ENCODE measurements at places on chromosomes 1 and 21.

- no peak overlapping the region for H3K27ac ChIP-seq
- no peak overlapping the region for H3K4me3 ChIP-seq
- peaks cover 15% of the 10 kb centered on the region for H3K4me1 ChIP-seq
- H3K36me3 ChIP-seq, result no peaks in the 10 kb centered on the region
These were observed 51.4 kb upstream of the GJA8 start for GRCh38 chr1:147851149-147851548.

DNA sequence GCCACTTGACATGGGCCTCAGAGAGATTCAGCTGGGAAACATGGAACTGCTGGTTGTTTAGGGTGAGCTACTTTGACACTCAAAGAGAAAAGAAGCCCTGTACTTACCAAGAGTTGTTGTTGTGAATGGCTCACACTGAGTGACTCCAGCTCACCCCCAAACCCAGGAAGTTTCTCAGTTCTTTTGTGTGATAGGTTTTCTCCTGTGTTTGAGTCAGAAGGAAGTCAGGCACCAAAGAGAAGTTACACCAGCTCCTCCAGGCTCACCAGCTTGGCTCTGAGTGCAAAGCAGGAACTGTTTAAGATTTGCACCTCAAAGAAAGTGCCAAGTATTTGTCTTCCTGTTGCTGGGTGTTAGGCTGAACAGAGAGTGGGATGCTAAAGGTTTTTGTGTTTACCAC lies 111.2 kb upstream of the PROX1 start:
- H3K4me3 ChIP-seq, result no peak overlapping the region
- H3K27me3 ChIP-seq, result no peaks in the 10 kb centered on the region
- H3K36me3 ChIP-seq, result no peaks in the 10 kb centered on the region
- H3K27ac ChIP-seq, result no peak overlapping the region

DNA sequence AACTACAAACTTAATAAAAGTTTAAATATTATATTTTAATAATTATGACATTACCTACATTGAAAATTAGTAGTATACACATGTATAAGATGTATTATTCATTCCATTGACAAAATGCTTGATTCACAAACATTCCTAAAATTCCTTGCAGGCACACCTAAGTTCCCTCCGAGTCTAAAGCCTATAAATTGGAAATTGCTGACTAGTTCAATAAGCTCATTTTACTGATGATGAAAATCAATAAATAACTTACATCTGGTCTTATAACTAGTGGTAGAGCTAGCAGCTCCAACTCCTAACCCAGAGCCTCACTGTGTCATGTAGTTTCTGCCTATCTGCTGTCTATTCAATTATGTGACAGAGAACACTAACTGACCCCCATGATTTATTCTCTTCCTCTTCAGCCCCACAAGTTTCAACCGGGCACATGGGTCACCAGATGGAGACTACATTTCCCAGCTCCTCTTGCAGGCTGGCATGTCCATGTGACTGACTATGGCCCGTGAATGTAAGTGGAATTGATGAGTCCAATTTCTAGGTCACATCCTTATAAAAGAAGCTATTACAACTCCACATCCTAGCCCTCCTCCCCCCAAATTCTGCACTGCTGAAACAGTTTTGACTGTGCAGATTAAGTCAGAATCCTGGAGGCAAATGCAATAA lies 29.6 kb upstream of the LRRC8D start:
- H3K4me1 ChIP-seq, result no peaks in the 10 kb centered on the region
- H3K27ac ChIP-seq, result no peak overlapping the region
- H3K36me3 ChIP-seq, result no peaks in the 10 kb centered on the region
- no peak for DNase-seq

DNA sequence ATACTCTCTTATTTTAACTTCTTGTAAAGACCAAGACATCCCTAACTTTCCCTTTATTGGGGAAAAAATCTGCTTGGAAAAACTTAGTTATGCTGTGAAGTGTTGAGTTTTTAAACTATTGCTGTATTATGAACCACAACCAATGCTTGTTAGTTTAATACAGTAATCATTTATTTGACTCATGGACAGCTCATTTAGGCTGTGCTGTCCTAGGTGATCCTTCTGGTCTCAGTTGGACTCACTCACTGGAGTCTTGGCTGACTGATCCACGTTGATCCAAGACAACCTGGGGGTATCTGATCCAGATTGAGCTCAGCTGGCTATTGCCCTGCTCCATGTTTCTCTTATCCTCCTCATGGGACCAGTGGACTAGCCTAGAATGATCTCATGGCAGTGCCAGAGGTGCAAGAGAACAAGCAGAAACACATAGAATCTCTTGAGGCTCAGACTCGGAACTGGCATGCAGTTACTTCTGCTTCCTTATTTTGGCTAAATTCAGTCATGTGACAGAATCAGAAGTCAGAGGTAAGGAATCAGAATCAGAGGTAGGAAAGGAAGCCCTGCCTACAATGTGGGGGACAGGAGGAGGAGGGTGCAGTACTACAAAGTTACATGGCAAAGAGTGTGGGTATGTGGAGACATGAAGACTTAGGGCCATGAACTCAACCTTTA lies 156.5 kb downstream of the FGGY start:
- DNase-seq, result no peak
- H3K4me1 ChIP-seq, result peaks cover 4% of the 10 kb centered on the region
- no peak overlapping the region for H3K27ac ChIP-seq
- H3K36me3 ChIP-seq, result no peaks in the 10 kb centered on the region

- peaks cover 16% of the 10 kb centered on the region for H3K4me1 ChIP-seq
- no peak for DNase-seq
- H3K27ac ChIP-seq, result peak overlapping the region; percentile 37
- H3K4me3 ChIP-seq, result no peak overlapping the region
These were observed 4.8 kb downstream of the ENO1 start for GRCh38 chr1:8873506-8874229.

DNA sequence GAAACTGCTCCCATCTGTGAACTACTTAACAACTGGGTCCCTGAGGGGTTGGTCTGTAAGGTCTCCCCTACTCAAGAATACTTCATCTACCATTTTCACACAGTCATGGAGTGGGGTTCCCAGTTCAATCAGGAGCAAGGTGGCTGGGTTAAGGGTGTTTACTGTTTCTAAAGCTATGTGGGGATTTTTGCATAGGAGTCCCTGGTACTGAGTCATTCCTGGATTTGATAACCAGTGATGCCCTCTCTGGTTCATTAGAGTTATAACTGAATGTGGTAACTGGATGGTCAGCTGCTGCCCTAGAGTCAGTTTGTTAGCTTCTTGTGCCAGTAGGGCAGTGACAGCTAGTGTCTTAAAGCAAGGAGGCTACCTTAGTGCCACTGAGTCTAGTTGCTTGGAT lies 29.4 kb upstream of the KCNJ15 start:
- DNase-seq, result no peak
- no peaks in the 10 kb centered on the region for H3K4me1 ChIP-seq
- no peak overlapping the region for H3K4me3 ChIP-seq

DNA sequence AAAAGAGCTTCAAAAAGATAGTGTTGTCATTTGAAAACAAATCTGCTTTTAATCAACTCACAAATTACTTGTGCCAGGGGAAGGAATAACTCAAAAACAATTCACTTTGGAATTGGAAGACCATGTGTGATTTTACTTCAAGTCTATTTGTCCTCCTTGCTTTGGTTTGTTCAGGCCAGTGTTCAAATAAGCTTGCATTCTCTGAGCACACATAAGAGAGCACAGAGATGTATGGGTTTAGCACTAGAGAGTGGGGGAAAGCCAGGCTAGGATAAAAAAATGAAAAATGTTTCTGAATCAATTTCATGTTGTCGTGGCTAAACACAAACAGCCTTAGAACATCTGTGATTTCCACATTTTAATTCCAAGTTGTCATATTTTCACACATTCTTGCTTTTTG lies 325.7 kb upstream of the LYPLAL1 start:
- no peaks in the 10 kb centered on the region for H3K27me3 ChIP-seq
- H3K27ac ChIP-seq, result no peak overlapping the region
- H3K4me1 ChIP-seq, result peaks cover 11% of the 10 kb centered on the region
- no peak for DNase-seq
- H3K36me3 ChIP-seq, result no peaks in the 10 kb centered on the region
- no peak overlapping the region for H3K4me3 ChIP-seq

- no peak for DNase-seq
- H3K27ac ChIP-seq, result no peak overlapping the region
- no peaks in the 10 kb centered on the region for H3K36me3 ChIP-seq
- no peaks in the 10 kb centered on the region for H3K4me1 ChIP-seq
These were observed 10.1 kb downstream of the MFSD2A start for GRCh38 chr1:39965044-39965443.

- H3K4me1 ChIP-seq, result peaks cover 3% of the 10 kb centered on the region
- H3K4me3 ChIP-seq, result no peak overlapping the region
- H3K27ac ChIP-seq, result peak overlapping the region; percentile 77
- no peaks in the 10 kb centered on the region for H3K27me3 ChIP-seq
These were observed 378 bp upstream of the NUP210L start for GRCh38 chr1:154155251-154155650.

DNA sequence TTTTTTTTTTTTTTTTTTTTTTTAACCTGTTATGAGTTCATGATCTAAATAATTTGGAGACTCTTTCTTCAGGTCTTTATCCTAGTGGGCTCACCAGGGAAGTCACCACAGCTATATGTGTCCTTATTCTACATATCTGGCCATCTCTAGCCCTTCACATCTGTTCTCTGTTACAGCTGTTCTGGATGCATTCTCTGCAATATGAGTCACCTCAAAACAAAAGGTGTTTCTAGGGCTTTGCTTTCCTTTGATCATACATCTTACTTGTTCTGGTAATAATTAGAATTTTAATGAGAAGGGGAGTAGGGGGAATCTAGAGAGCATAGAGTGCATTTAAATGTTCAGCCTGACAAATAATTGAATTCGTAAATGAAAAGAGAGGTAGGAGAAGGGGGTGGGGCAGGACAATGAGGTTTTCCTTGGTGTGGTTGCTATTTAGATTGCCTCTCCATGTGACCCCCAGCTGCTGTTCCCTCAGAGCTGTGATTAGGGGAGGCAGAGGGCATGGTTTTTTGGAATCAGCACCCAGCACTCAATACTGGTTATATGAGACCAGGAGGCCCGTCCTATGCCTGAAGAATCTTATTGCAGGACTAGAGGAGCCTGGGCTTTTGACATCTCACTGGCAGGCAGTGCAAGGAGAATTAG lies 8.0 kb downstream of the SYT6 start:
- peaks cover 51% of the 10 kb centered on the region for H3K27me3 ChIP-seq
- H3K4me1 ChIP-seq, result peaks cover 8% of the 10 kb centered on the region
- H3K36me3 ChIP-seq, result no peaks in the 10 kb centered on the region
- no peak overlapping the region for H3K4me3 ChIP-seq
- no peak for DNase-seq

DNA sequence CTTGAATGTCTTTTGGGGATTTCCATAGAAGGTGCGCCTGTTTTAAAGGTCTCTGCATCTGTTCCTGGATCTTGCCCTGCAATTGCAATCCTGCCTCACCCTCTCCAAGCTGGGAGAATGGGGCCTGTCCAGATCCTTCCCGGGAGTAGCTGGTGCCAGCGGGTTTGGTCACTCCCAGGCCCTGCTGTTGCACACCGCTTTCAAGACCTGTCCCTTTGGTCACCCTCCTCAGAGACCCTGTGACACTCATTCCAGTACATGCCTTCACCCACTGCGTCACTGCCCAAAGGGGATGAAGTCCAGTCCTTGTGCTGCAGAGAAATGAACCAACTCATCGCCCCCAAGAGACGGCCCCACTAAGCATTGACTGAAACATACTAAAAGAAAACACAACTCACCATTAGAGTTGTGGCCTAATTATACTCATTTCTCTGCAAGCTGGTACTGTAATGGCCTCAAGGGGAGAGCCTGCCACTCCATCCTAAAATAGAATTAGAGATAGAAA lies 1.9 kb upstream of the IRF2BP2 start:
- H3K4me1 ChIP-seq, result peaks cover 47% of the 10 kb centered on the region
- H3K4me3 ChIP-seq, result peak overlapping the region; percentile 67
- DNase-seq, result no peak
- no peaks in the 10 kb centered on the region for H3K27me3 ChIP-seq

DNA sequence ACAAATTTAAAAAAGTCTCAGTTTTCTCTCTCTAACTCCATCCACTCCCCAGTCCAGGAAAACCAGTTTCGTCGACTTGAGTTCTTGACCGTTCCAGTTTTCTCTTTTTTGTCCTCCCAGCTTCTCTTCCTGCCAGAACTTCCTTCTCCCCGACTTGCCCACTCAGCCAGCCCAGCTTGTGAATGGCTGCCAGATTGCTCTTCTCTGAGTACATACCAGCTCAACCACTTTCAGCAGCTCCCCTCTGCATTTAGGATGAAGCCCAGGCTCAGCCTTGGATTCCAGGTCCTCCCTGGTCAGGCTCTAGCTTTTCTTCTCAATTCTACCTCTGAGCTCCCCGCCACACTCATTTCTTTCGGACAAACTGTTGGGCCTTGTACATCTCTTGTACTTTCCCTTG lies 1.4 kb downstream of the DIO1 start:
- H3K27ac ChIP-seq, result no peak overlapping the region
- H3K36me3 ChIP-seq, result no peaks in the 10 kb centered on the region
- DNase-seq, result no peak
- no peak overlapping the region for H3K4me3 ChIP-seq

DNA sequence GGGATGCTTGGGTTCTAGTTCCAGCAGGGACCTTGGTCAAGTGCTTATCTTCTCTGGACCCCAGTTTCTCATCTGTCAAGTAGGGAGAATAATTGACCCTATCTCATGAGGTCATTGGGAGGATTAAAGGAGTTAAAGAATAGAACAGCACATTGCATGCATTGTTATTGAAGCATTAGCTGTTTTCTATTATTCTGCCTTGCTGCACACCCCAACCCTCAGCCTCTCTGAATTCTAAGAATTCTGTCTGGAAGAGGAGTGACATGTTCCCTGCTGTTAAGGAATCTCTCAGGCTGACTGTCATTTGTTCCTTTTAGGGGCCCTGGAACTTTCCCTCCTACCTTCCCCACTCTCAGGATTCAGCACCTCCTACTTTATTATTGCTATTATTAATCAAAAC lies 73.9 kb downstream of the NENF start:
- H3K36me3 ChIP-seq, result no peaks in the 10 kb centered on the region
- no peak overlapping the region for H3K4me3 ChIP-seq
- peaks cover 28% of the 10 kb centered on the region for H3K27me3 ChIP-seq
- no peak overlapping the region for H3K27ac ChIP-seq
- H3K4me1 ChIP-seq, result no peaks in the 10 kb centered on the region

- peaks cover 3% of the 10 kb centered on the region for H3K36me3 ChIP-seq
- peak overlapping the region; percentile 89 for H3K27ac ChIP-seq
- H3K4me3 ChIP-seq, result peak overlapping the region; percentile 72
- peaks cover 35% of the 10 kb centered on the region for H3K4me1 ChIP-seq
These were observed 50.8 kb upstream of the BOLA1 start for GRCh38 chr1:149848340-149849110.

GRCh38 chr1:56137521-56138505 lies 441.6 kb downstream of the PLPP3 start:
- no peak overlapping the region for H3K27ac ChIP-seq
- no peak for DNase-seq
- H3K4me3 ChIP-seq, result no peak overlapping the region
- H3K36me3 ChIP-seq, result no peaks in the 10 kb centered on the region
